ENCODE measurements at places on chromosomes 6 and 20.

- no peak for DNase-seq
Measured at GRCh38 chr6:44267252-44267651, 1.9 kb upstream of the NFKBIE start.

GRCh38 chr6:51570168-51570921 is 517.1 kb downstream of the PKHD1 start:
- DNase-seq, result no peak

GRCh38 chr6:156953479-156954146 is 176.4 kb downstream of the ARID1B start:
- peak; percentile 89 for DNase-seq

DNA sequence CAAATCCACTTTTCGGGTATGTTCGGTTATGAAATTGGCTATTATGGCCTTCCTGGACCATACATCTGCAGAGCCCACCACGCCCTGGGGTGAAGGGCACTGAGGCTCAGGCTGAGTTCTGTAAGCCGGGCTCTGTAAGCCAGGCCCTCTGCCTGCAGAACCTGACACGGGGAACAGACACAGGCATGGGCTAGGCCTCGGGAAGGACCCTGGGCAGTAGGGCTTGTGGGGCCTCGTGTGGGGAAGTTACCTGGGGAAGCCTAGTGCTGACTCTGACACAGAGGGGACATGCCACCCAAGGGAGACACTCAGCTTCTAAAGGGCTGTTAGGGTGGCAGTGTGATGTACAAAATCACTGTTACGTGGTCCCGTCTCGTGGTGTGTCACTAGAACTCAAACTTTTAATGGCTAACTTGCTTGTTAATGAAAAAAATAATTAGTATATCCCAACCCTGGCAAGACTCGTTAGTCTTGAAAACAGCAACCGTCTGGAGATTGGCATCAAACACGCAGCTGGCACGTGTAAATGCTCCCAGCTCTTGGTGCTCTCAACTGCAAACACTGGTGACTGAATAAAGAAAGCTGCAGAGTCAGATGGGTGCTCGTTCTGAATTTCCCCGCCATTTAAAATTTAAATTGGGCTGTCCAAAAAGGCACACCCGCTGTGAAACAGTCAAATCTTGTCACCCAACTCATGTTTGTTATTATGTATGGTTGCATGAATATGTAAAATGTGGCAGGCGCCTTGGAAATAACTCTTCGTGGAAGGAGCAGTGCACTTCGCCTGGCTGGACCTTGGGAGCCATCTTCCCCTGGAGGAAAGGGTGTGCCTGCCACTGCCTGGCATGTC is 23.6 kb upstream of the TCFL5 start:
- DNase-seq, result no peak

GRCh38 chr20:1707588-1708449 is 50.2 kb upstream of the SIRPG start:
- no peak for DNase-seq

DNA sequence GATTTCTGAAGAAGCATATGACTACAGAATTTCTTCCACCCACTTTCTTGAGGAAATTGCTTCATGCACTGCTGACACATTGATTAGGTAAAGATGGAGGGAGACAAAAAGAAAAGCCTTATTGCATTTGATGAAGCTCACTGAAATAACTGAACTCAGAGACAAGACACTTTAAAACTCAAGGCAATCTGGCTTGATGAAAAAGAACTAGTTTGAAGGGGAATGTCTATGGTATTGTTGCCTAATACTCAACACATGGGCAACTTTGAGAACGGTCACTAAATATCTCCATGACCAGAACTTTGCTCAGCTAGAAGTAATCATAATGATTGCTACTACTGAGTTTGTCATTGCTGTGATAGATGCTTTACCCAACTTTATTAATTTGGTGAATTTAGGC is 38.1 kb downstream of the HTR1B start:
- DNase-seq, result no peak

Measured in NCI-H2081 (cell line).